ENCODE measurements at places on chromosomes 12 and 14. TPM values are rescaled to one million over a fixed set of nuclear protein-coding genes. Genes with fewer than 3 reads are reported as not detected.

BCL11B gene
- total RNA-seq: under 0.01 TPM

BTBD7 gene
- 24.9 TPM for total RNA-seq

POTEM gene
- total RNA-seq: not detected

CCDC177 gene
- total RNA-seq: under 0.01 TPM

TAS2R13 gene
- 0.85 TPM for total RNA-seq

P2RX2 gene
- not detected for total RNA-seq

KRT85 gene
- total RNA-seq: not detected

ASIC1 gene
- 2.1 TPM for total RNA-seq

ACOT6 gene
- total RNA-seq: not detected

KRT81 gene
- total RNA-seq: 0.28 TPM

CLEC6A gene
- not detected for total RNA-seq

MIP gene
- total RNA-seq: not detected

TAS2R43 gene
- total RNA-seq: 1.3 TPM

SLCO1A2 gene
- total RNA-seq: not detected

BICDL1 gene
- total RNA-seq: not detected

SYT10 gene
- total RNA-seq: not detected

SLC4A8 gene
- total RNA-seq: 0.28 TPM

Measured in smooth muscle cell of bladder (primary cell).